ENCODE measurements at places on chromosomes 16 and 17.

DNA sequence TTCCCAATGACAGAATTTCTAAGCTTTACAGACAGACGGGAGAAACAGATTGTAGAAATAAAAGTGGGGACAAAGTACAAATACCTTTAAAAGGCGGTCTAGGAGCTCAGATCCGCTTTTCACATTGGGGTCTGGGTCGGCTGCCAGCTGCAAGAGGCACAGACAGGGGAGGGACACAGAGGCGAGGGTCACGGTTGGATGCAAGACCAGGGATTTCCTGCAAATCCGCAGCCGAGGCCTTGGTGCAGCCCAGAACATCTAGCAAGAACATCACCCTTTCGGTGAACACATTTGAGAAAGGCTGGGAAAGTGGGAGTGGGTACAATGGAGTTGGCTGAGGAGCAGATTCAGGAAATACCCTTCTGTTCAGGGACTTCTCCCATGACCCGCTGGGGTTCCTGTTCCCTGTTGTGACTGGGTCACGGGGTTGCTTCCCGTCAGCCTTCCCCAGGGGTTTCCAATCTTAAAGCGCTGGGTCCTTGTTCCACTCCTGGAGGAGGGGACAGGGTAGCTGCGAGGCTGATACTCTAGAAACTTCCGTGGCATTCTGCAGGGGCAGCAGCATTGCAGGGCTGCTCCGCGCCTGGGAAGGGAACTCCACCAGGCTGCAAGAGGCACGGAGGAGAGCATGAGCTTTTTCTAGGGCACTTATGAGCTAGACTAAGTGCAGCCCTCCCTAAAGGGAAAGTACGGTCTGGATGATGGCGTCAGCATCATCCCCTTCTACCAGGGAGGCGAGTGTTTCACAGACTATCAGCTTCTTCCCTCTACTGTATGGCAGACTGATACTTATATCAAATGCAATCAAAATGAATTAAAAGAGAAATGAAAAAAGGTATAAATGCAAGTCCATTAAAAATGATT is 16.0 kb downstream of the VAC14 start:
- DNase-seq, result no peak

- DNase-seq, result no peak
Observed at GRCh38 chr16:87952751-87953150, 1.5 kb downstream of the BANP start.

GRCh38 chr16:17258848-17259713 is 211.7 kb downstream of the XYLT1 start:
- no peak for DNase-seq

DNA sequence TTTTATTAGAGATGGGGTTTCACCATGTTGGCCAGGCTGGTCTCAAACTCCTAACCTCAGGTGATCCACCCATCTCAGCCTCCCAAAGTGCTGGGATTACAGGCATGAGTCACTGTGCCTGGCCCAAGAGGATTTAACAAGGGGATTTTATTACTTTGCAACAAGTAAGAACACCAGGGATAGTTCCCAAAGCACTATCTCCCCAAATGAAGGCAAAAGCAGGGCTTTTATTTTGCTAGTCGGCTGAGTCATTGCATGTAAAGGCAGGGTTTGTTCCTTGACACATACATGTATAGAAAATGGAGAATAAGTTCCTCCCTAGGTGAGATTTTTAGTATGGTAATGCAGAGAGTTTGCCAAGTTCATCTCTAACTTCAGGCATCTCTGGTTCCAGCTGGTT is 24.0 kb downstream of the REXO5 start:
- no peak for DNase-seq

- DNase-seq, result no peak
Observed at GRCh38 chr16:58498341-58499091, 1.4 kb upstream of the NDRG4 start.

DNA sequence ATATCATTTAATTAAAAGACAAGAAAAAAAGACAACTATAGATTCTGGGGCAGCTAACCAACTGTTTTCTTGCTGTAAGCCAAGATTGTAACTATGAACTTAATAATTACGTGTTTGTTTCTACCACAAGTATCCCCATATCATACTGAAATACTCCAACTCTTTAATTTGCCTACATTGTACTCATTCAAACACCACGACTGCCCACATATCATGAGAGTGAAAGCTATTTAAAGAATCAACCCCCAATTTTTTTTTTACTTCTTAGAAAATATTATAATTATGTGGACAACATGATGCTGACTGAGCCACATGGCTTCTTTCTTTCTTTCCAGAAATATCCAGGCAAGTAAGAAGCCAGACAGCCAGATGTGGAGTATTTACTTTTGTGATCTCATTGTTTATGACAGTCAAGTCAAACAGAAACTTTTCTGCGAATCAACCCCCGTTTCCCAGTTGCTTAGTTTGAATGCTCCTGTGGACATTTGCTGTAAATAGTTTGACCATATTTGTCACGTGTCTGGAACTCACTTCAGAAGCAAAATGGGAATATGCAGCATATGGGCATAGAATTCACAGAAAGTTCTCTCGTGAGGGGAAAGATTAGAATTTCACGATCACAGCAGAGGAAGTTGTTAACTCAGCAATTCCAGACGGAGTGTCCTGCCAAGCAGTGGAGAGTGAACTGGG is 126.8 kb upstream of the PSMD7 start:
- no peak for DNase-seq

DNA sequence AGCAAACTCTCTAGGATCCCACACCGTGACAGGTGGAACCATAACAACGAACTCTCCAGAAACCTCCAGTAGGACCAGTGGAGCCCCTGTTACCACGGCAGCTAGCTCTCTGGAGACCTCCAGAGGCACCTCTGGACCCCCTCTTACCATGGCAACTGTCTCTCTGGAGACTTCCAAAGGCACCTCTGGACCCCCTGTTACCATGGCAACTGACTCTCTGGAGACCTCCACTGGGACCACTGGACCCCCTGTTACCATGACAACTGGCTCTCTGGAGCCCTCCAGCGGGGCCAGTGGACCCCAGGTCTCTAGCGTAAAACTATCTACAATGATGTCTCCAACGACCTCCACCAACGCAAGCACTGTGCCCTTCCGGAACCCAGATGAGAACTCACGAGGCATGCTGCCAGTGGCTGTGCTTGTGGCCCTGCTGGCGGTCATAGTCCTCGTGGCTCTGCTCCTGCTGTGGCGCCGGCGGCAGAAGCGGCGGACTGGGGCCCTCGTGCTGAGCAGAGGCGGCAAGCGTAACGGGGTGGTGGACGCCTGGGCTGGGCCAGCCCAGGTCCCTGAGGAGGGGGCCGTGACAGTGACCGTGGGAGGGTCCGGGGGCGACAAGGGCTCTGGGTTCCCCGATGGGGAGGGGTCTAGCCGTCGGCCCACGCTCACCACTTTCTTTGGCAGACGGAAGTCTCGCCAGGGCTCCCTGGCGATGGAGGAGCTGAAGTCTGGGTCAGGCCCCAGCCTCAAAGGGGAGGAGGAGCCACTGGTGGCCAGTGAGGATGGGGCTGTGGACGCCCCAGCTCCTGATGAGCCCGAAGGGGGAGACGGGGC is 1.3 kb downstream of the SPN start:
- DNase-seq, result peak; percentile 56

DNA sequence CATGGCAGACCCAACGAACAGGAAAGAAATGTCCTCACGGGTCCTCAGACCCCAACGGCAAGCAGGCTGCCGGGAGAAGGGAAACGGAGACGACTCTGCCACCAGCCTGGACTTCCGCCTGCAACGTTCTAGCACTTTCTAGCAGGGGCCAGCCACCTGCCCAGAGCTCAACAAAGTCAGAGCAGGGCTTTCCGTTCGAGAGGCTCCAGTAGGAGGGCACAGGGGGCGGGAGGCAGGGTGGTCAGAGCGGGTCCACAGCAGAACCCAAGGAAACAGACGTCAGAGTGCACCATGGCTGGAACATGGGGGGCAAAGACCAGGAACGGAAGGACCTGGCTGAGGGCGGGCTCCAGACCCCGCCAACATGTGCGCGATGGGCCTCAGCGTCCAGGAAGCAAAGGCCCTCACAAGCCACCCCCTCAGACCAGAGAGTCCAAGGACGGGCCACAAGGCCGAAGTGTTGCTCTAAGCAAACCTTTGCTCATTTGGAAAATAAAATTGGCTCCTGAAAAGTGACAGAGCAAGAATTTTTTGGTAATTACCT is 29.4 kb upstream of the C16orf95 start:
- DNase-seq, result no peak

- no peak for DNase-seq
Observed at GRCh38 chr17:34793231-34793908, 167.9 kb downstream of the CCT6B start.

- no peak for DNase-seq
Observed at GRCh38 chr17:67022451-67022810, 21.9 kb upstream of the CACNG1 start.

GRCh38 chr16:2213817-2214718 is 572 bp downstream of the PGP start:
- no peak for DNase-seq

DNA sequence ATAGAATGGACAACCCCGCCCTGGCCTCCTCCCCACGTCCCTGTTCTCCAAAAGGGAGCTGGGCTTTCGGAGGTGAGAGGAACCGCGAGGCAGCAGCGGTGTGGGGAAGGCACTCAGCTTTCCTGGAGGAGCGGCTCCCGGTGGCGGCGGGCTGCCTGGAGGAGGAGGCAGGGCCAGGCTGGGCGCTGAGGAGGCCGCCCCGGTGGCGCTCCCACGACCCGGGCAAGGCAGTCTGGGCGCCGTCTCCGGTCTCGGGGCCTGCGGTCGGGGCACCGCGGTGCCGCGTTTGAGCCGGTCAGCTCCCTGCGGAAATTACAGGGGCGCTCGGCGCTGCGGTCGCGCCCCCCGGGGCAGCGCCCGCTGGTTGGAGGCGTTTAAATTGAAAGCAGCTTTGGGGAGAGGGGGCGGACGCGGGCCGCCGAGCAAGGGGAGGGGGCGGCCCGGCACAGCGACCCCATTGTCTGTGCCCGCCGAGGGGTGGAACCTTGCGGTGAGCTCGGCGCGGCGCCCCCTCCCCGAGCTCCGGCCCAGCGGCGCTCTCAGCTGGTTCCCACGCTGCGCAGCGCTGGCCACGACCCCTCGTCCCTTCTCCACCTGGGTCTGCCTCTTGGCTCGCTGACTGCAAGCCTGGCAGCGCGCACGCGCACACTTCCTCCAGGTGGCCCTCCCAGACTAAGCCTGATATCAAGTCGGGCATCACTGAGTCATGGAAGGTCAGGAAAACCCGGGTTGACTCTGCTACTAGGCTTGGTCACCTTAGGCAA is 58.7 kb upstream of the DLX4 start:
- no peak for DNase-seq

DNA sequence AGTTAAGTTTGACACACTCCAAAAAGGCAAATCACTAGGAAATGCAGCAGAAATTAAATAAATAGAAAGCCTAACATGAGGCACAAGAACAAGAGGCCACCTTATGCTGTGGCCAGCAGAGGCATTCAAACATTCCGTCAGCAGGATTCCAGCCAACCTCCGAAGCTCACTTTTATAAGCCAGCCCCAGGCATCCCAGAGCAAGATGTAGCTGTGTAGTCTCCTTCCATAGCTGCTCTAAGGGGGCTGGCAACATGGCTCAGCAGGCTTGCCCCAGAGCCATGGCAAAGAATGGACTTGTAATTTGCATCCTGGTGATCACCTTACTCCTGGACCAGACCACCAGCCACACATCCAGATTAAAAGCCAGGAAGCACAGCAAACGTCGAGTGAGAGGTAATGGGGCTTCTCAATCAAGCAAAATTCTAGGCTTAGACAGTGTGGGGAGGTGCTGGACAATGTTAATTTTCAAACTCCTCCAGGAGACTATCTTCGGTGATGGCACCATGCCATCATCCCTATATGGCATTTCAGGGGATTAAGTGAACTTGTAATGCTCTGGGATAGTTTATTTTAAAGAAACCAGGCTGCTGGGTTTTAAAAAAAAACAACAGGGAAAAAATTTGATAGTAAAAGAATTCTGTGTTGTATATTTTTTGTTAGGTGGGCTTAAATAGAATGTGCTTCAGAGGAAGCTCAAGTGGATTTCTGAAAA is at the start of gene CLEC3A:
Gene CLEC3A (plus strand): TSS at position 202 of the 714 bp plus-strand sequence. CDS start 79 bp downstream, at position 281.
- DNase-seq, result no peak

- peak; percentile 26 for DNase-seq
Observed at GRCh38 chr16:79658301-79659033, 57.9 kb upstream of the MAF start.

DNA sequence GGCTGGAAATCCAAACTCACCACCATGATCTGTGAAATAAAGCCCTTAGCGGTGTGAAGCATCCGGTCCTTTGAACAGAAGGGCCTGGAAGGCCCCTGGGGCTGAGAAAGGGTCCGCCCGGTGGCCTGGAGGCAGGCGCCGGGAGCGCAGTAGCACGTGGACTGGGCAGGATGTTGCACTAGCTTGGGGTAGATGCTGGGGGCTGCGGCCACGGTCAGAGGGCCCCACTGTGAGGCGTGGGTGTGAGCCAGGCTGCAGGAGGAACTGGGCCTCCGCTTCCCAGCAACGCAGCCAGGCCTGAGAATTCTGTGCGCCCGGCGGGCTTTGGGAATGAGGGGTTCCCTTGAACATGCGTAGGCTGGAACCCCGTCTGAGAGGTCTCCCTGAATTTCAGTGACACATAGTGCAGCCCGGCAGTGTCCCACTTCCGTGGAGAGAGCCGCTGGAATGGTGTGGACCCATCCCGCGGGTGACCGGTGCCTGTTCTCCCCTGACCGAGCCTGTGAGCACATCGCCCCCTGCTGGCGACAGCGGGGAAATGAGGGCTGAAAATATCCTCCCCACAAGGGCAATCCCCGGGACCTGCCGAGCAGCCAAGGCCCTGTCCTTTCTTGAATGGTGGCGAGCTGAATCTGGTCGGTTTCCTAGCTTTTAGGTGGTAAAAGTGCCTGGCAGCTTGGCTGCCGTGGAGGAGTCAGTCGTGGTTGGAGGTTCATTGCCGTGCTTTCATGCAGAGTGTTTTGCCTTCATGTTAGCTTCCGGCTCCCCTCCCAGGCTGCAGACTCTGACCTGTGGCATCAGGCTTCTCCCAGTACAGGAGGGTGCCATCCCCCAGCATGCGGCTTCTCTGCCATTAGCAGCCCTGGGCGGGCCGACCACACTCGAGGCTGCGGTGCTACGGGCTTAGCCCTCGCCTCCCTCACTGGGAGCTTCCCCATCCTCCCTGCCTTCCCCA is 43.8 kb downstream of the DNAJA2 start:
- peak; percentile 77 for DNase-seq

DNA sequence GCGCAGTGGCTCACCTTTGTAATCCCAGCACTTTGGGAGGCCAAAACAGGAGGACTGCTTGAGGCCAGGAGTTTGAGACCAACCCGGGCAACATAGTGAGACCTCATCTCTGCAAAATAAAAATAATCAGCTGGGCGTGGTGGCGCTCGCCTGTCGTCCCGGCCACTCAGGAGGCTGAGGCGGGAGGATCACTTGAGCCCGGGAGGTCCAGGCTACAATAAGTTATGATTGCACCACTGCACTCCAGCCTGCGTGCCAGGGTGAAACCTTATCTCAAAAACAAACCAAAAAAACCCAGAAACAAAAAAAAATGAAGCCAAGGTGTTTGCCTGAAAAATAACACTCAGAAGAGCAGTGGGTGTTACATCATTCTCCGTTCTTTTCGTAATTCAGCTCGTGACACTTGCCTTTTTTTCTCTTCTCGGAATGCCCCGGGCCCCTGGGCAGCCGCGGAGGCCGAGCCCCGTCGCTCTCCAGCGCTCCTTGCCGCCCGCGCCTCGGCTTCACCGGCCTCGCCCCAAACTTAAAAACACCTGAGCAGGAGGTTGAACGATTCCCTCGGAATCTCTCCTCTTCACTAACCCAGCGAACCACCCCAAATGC is 17.0 kb downstream of the PRCD start:
- no peak for DNase-seq

All from activated CD4-positive, alpha-beta T cell treated with anti-CD3 and anti-CD28 coated beads, Interleukin-2, amount 50 U/mL, for 16 hours (primary cell).